ENCODE measurements at places on chromosomes 6 and 20.
A peak's percentile ranks its signal among the peaks of the same experiment; 100 is the strongest.

DNA sequence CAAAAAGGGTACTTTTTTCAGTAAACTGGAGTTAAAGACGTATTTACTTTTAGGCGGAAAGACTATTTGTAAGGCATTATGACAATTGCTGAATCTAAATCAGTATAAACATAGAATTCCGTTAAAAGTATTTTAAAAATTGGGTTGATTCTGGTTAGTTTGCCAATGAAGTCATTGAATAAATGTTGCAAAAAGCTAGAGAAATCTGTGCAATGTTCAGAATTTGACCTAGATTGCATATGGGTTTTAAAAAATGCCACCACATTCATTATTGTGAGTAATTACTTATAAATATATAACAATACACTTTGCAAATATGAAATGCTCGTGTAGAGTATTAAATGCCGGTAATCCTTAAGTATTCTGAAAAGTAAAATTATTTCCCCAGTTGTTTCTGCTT lies 116.5 kb upstream of the EEF1E1 start:
- DNase-seq: no peak

- no peak for DNase-seq
These were observed 112.4 kb downstream of the HDGFL1 start for GRCh38 chr6:22681761-22682160.

DNA sequence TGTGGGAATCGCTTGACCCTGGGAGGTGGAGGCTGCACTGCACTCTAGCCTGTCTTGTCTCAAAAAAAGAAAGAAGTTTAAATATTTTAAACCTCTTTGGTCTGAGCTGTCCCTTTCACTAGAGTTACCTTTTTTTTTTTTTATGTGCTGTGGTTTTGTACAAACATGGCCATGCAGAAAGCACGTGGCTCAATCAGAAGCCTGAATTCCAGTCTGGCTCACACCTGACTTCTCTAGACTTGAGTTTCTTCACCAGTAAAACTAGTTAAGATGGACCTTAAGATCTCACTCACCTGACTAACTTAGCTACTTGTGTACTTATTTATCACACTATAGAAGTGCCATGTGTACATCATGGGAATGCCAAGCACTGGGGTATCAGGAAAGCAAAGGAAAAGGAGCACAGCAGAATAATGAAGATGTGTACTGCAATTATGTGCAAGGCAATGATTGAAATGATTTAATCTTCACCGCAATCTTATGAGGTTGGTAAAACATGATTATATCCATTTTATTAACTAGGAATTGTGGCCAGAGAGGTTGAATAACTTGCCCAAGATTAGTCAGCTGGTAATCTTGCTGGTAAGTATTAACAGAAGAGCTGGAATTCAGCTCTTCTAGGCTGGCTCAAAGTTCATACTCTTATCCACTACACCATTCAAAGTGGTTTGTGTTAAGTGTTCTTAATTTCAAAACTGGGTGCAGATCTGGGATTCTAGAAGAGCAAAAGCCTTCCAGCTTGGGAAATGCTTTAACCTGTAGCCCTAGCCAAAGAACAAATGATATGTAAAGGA lies 10.7 kb downstream of the HMGN3 start:
- no peak for DNase-seq

DNA sequence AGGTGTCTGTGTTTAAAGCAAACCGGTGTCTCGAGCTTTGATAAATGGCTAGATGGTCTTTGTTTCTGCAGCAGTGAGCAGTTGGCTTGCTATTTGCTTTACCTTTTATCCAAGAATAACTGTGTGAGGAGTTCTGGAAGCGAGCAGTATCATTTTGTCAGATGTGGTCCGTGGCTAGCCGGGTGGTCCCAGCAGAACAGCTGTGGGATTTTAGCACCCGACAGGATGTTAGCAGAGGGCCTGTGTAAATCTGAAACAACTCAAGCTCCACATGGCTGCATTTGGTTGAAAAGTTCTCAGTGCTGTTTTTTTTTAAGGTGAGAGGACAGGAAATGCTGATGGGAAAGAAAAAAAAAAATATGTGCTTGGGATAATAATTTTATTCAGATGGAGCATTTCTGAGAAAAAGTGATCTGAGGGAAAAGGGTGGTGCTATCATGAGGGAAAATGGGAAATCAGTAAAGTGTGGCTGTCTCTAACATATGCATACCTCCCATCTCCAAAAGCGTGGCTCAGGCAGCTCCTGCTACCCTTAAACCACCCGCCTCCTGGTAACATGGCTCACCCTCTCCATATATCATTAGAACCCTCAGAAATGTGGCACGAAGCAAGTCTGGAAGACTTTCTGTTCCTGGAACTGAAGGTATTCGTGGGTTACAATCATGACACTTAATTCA lies 215.4 kb downstream of the TSHZ2 start:
- DNase-seq: no peak

- no peak for DNase-seq
These were observed 15.8 kb upstream of the CYP24A1 start for GRCh38 chr20:54189630-54190029.

- no peak for DNase-seq
These were observed 65.9 kb downstream of the FAM184A start for GRCh38 chr6:119012521-119012920.

- DNase-seq: no peak
These were observed 34.5 kb upstream of the TSPYL1 start for GRCh38 chr6:116314218-116314617.

DNA sequence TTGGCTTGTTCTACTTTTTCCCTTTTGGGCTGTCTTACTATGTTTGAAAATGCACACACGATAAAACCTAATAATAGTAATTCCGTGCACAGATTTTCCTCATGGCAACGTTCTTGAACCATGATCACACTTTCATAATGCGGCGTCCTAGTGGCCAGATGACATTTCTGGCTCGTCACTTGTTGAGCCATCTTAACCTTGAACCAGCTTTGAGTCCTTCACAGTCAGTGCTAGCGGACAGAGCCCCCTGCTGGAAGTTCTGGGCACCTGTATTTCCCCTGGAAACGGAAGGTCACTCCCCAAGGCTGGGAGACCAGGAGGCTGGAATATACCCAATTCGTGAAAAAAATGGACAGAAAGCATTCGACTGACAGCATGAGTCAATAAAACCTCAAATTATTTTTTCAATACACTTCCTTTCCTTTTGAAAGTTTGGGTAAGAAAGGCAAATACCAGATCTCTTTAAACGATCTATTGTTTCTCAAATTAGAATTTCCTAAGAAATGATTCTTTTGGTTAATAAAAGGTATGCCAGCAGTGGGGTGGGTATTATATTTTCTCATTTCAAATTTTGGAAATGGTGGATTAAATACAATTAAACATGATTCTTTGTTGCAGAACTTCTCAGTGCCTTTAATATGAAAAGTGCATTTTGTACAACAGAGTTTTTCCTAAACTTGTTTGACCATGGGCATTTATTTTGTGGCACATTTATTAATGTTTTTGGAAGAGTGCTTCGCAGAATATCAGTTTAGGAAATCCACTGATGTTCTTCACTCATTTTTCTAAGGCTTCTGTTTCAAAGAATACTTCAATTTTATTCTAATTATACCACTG lies 542.3 kb downstream of the QKI start:
- peak; percentile 14 for DNase-seq

DNA sequence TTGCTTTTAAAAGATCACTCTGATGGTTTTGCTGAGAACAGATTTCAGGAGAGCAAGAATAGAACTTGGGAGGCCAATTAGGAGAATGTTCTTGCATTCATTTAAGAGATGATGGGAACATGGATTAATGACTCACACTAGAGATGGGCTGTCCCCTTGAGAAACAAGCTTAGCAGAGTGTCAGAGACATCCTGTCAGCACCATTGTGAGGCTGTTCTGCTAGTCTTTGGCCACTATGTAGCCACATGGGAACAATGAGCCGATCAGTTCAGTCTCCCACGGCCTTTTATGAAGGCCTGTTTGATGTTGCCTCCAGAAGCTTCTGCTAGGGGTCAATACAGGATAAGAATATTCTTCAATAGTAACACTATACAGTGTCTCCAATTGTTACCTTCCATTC lies 113.0 kb upstream of the EYA4 start:
- no peak for DNase-seq

GRCh38 chr6:11580686-11581405 lies 43.3 kb downstream of the TMEM170B start:
- DNase-seq: no peak

DNA sequence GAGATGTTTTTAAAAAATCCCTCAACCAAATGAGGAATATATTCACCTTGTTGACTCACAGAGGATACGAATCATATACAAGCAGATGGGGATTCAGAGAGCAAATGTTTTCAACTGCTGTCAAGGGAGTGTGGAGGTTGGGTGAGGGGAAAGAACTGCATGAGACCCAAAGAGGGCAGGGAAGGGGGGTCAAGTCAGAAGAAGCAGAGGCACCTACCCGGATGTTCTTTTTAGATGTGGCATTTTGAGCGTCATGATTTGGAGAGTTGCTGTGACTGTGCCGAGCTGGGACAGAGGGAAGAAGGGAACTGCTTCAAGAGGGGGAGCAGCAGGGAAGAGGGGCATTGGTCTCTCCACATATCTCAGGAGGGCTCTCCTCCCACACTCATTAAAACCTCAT lies 191.3 kb upstream of the PROKR2 start:
- DNase-seq: no peak

DNA sequence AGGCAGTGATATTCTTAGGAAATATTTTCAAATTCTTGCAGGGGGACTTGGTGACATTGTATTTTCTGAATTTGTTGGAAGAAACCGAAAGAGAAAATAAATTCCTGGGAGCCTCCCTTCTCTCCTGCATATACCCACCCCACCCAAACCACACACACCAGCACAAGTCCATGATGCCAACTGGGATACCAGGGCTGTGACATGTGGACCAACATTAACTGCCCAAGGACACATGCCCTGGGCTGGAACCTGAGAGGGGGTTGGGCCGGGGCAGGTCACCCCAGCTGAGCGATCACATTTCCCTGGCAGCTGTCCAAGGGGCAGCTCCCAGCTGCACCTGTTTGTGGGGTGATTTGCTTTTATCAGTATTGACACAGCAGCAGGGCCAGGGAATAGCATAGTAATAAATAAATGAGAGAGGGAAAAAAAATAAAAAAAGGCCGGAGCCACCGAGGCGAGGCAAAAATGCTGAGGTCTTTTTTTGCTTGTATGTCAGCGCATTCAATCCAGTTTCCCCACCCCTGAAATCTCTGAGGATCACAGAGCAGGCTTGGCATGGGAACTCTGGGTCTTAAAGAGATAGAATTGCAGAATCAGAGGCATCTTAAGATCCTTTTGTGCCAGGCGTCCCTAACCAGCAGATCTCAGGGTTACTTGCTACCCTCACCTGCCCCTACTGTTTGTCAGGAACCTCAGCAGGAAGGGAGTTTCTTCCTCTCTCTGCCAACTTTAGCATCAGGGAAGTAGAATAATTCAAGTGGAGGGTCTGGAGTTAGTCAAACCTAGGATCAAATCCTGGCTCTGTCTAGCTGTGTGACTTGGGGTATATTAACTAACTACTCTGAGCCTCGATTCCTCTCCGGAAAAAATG lies 66.5 kb upstream of the PIM1 start:
- no peak for DNase-seq

GRCh38 chr6:147891671-147892070 lies 383.2 kb downstream of the SAMD5 start:
- no peak for DNase-seq

DNA sequence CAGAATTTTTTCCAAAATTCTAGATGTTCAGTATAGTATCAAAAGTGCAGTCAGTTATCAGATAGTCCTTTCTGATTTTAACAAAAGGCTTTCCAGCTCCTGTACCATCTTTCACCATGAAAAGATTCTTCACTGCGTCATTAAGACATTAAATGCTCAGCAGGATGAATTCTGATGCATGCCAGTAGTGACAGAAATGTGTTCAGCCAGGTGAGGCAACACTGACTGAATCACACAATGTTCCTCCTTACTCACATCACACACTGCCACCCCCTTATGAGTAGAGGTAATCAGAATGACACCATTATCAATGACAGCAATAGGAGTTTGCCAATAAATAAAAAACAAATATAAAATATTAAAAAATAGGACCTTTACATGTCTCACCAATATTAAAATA lies 426.6 kb upstream of the PLCB4 start:
- no peak for DNase-seq

DNA sequence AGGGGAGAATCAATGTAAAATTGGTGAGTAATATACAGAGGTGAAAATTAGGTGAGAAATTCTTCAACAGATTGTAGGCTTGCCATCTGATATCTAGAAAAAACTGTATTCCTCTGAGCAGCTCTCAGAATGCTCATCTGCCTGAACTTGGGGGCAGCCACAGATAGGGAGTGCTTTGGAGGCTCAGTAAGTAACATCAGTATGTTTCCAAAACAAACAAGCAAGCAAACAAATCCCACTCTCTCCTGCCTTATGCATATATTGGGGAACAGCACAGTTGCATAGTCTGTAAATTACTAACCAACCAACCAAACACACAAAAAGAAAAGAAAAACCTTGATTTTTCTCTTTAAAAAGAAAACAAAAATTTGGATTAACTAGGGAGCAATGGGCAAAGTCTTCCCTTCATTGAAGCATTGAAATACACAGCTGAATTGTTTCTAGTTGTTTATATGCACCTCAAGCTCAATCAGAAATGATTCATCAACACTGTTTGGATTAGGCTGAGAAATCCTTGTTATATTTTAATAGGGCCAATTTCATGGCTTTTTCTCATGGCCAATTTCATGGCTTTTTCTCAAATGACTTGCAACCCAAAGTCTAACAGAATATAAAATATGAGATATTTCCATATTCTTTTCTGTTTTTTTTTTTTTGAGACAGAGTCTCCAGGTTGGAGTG lies 50.1 kb upstream of the DEK start:
- no peak for DNase-seq

DNA sequence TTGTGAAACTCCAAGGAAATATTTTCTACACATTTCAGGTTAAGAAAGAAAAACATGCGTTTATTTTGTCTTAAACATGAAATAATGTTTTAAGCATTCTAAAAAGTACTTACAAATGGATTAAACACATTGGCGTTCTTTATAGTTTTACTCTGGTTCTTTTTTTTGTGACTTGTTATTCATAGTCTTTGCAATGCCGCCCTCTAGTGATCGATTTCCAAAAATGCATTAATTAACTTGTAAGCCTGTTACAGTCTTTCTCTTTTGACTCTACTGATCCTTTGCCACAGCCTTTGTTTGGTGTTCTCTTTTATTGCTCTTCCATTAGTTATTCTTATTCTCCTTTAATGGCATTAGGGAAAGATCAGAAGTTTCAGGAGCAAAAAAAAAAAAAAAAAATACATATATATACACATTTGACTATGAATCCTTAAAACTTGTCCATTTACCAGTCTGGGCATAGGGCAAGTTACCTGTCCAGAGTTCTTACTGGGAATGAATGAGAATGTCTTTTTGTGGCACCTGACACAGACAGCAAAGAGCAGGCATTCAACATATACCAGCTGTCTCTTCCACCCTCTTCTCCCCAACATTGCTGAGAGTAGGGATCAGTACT lies 59.9 kb downstream of the MACROD2 start:
- no peak for DNase-seq

- DNase-seq: no peak
These were observed 30.4 kb downstream of the RPP40 start for GRCh38 chr6:4973415-4973814.

- DNase-seq: no peak
These were observed 8.9 kb downstream of the CCM2L start for GRCh38 chr20:32019156-32019510.

Data from stimulated activated CD4-positive, alpha-beta T cell treated with anti-CD3 and anti-CD28 coated beads, Interleukin-15, amount 100 ng/mL, for 1 hour (primary cell).